CD4-positive, alpha-beta T cell (primary cell): ENCODE measurements at places on chromosomes 12 and 14. TPM values are rescaled to one million over a fixed set of nuclear protein-coding genes. Genes with fewer than 3 reads are reported as not detected.

The EXOC3L4 gene
- not detected for total RNA-seq

The CMA1 gene
- not detected for total RNA-seq

The COX8C gene
- total RNA-seq: not detected

The FAM222A gene
- total RNA-seq: 1.7 TPM

The CD4 gene
- total RNA-seq: 134 TPM

The TSPAN19 gene
- not detected for total RNA-seq

The PIANP gene
- 0.99 TPM for total RNA-seq

GRCh38 chr14:99224948-99225347 is 47.0 kb downstream of the BCL11B start:
- DNase-seq: no peak

DNA sequence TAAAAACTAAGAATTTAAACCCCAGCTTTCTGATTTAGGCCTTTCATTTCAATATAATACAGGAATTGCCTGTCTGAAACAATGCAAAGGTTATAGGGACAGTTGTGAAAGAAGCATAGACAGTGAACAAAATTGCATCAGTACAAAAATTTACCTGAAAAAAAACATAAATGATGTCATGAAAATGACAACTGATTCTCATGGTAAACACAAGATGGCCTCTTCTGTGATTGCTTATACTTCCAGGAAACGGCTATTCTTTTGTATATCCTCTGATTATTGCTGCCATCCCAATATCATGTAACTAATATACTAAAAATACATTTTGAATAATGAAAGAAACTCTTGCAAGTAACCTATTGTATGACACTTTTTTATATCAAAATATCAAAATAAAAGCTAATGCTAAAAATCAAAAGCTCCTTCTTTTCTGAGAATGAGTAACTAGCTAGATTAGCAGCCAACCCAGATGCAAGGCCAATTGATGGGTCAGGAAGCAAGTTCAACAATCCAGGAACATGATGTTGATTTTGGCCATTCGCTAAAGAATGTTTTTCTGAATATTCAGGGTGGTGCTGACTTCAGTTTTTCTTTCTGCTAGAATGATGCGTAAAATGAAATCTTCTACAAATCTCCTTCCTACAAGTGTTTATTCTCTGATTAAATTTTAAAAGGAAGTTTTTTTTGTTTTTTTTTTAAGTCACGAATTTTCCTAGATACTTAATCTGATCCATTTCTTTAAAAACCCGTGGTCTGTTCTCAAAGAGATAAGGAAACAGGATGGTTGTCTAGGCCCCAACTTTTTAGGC is 83.6 kb downstream of the ALX1 start:
- DNase-seq: no peak

- DNase-seq: no peak
Measured at GRCh38 chr12:66571361-66571915, 107.4 kb downstream of the GRIP1 start.

GRCh38 chr14:39218171-39218769 is 15.4 kb upstream of the MIA2 start:
- no peak for DNase-seq

DNA sequence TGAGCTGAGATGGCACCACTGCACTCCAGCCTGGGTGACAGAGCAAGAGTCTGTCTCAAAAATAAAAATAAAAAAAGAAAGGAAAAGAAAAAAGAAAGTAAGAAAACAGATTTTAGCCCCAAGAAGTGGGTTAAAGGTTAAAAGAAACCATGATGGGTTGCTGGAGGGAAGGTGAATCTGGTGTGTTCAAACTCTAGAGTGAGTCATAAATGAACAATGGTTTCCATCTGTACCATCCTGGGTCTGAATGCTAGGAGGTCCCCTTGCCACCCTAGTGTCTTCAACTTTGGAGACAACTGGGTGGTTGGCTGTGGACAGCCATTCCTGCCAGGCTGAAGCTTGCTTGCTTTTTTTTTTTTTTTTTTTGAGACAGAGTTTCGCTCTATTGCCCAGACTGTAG is 1.6 kb upstream of the RPS26 start:
- DNase-seq: no peak

DNA sequence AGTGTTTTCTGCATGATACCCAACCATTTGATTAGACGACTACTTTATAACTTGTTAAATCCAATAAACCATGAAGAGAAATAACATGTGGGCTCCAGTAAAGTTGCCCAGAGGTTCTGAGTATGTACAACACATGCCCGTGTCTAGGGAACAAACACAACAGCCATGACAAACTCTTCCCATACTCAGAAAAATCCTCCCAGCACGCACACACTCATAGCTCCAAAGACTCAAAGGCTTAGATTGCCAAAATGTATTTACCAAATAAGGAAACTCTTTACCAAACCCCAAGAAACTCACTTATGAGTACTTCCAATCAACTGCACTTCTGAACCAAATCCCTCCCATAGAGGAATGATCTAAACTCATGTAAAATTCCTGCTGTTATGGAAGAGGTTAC is 17.3 kb downstream of the SART3 start:
- DNase-seq: no peak

DNA sequence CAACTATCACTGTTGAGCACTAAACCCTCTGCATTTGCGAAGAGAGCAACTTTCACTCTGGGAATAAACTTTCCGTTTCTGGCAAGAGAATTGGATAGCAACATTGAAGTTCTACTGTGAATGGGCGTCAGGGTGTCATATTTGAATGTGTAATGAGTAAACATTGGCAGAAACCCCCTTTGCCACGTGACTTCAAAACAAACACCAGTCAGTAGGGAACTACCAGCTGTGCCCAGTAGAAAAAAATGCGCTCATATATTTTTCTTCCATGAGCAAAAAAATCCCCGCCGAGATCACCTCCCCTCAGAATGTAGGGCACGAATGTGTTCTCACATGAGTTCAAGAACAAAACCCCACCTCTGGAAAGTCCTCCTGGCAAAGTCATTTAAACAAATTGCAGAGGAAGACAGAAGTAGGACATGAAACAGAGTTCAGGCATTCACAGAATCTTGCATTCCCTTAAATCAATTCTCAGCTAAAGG is 80.6 kb downstream of the BTG1 start:
- DNase-seq: no peak

DNA sequence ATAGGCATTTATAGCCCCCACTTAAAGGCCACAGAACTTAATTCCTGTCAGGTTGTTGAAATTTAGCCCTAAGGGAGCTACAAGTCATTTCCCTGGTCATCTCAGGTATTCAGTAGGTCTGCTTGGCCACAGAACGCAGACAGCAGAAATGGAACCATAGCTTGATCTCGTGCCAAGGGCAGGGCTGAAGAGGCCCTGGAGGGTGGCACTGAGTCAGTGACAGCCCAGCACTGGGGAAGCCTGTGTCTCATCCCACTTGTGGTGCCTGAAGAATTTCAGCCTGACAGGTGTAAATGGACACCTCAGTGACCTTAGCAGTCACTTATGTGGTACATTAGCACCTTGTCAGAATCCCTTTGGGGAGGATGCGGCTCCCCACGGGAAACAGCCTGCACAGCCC is 6.6 kb downstream of the PRKAB1 start:
- DNase-seq: no peak

- no peak for DNase-seq
Measured at GRCh38 chr12:118494776-118495175, 118.4 kb downstream of the SUDS3 start.

DNA sequence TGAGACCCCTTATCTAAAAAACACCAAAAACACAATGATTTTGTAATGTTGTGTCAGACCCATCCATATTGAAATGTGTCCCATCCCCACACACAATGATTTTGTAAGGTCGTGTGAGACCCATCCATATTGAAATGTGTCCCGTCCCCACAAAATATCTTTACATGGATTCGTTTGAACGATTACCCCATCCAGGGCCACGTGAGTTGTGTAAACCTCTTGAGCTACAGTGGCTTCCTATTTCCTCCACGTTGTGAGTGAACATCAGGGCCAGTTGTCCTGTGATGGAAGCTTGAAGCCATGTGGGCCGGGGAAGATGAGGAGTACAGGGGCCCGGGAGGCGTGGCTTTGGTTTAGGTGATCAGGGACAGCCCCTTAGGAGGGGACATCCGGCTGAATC is 27.0 kb upstream of the ULK1 start:
- no peak for DNase-seq

DNA sequence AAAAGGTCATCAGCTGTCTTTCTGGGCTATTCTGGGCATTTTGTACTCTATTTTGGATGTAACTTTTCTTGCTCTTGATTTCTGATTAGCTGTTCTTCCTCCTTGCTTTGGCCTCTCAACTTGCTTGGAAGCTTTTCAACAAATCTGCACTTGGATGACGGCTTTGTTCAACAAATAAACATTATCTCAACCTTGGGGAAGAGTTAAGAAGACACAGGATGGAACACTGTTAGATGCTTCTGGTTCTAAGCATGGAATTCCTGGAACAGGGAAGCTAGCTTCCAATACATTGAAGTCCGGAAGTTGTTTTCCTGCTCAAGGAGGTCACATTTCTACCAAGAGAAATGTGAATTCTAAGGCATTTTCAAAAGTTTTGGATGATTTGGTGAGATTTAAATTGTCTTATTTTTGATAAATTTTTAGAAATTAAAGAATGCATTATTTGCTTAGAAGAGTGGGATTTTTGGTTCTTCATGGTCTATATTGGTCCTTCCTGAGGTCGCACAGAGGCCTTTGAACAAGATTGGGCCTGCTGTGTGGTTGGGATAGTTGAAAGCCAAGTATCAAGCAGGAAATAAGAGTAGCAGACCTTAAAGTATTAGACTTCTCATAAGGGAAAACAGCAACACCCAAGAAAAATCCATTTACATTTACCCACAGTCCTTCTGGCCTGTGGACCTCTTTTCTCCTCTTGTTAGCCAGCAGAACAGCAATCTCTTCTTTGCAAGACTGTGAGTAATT is 59.2 kb downstream of the PPFIBP1 start:
- no peak for DNase-seq

- DNase-seq: no peak
Measured at GRCh38 chr14:90617961-90618360, 198.3 kb downstream of the TTC7B start.

DNA sequence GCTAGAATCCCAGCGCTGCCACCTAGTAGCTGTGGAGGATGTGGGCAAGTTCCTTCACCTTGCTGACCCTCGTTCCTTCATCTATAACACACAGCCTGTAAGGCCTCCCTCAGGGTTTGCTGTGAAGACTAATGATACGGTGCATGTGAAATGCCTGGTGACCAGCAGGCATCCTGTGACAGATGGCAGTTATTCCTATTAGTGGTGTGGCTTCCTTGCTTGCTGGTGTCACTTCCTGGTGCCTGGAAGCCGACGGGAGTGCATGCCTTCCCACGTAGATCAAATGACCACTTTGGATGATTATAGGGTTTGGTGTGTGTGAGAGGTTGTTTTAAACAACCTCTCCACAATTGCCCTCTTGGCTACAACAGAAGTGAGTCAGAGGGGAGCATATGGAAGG is 894.9 kb downstream of the VRK1 start:
- DNase-seq: no peak

DNA sequence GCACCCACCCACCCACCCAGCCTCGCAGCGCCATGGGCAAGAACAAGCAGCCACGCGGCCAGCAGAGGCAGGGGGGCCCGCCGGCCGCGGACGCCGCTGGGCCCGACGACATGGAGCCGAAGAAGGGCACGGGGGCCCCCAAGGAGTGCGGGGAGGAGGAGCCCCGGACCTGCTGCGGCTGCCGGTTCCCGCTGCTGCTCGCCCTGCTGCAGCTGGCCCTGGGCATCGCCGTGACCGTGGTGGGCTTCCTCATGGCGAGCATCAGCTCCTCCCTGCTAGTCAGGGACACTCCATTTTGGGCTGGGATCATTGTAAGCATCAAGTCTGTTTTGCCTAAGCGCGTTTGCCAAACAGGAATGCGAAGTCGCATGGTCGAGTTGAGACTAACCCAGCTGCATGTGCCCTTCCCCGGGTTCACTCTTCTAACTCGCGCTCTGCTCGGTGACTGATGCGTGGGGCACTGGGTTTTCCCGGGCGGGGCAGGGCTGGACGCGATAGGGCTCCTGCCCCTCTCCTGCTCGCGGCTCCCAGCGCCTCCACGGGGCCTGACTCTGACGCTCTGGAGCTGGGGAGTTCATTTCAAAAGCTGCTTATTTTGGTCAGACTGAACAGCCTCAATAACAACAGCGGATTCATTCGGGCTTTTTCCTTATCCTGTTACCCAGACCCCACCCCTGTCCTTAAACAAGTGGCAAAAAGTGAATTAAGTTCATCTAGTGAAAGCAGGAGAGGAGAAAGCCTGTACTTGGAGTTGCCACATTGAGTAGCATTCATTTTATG is 458 bp downstream of the SSPN start:
- no peak for DNase-seq

DNA sequence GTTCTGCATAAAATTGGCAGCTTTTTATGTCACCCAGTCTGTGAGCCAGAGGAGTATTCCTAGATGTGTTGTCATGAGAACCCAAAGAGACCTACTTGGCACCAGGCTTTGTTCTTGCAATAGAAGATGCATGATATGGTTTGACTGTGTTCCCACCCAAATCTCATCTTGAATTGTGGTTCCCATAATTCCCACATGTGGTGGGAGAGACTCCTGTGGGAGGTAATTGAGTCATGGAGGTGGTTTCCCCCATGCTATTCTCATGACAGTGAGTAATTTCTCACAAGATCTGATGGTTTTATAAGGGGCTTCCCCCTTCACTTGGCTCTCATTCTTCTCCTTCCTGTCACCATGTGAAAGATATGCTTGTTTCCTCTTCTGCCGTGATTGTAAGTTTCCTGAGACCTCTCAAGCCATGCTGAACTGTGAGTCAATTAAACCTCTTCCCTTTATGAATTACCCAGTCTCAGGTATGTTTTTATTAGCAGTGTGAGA is 572.0 kb upstream of the ATP2B1 start:
- no peak for DNase-seq
